ENCODE measurements at places on chromosomes 6 and 20.

DNA sequence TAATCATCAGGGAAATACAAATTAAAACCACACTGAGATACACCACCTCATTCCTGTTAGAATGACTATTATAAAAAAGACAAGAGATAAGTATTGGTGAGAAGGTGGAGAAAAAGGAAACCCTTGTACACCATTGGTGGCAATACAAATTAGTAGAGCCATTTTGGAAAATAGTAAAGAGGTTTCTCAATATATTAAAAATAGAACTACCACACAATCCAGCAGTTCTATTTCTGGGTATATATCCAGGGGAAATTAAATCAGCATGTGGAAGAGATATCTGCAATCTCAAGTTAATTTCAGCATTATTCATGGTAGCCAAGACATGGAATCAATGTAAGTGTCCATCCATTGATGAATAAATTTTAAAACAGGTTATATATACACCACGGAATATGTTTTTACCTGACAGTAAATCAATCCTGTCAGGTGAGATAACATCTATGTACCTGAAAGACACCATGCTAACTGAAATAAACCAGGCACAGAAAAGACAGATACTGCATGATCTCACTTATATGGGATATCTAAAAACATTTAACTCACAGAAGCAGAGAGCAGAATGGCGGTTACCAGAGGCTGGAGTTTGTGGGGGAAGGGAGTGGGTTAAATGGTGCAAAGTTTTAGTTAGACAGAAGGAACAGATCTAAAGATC, 64.1 kb downstream of the SHPRH start:
- H3K4me1 ChIP-seq = no peaks in the 10 kb centered on the region
- no peaks in the 10 kb centered on the region for H3K36me3 ChIP-seq
- no peak for DNase-seq
- no peak overlapping the region for H3K4me3 ChIP-seq
- H3K27me3 ChIP-seq = no peaks in the 10 kb centered on the region
- H3K27ac ChIP-seq = no peak overlapping the region

- DNase-seq = no peak
- H3K36me3 ChIP-seq = no peaks in the 10 kb centered on the region
- H3K4me3 ChIP-seq = no peak overlapping the region
- H3K27me3 ChIP-seq = no peaks in the 10 kb centered on the region
These were observed 33.4 kb upstream of the GCNT2 start for GRCh38 chr6:10487668-10488327.

DNA sequence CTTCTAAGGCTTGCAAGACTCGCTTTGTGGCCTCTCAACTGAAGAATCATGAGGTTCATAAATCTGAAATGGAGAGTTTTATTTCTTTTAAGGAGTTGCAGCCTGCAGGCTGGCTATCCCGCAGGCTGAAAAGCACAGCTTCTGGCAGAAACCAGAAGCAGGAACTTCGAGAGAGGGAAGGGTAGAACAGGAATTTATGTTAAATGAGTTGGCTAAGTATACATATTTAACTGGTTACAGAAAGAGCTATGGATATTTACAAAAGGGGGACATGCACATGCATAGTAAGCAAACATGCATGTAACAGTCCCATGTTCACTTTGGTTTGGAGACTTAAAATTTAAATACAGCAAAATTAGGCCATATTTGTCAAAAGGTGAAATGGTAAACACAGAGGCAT, 787.0 kb downstream of the TFAP2A start:
- peak; percentile 16 for DNase-seq
- no peaks in the 10 kb centered on the region for H3K36me3 ChIP-seq
- no peaks in the 10 kb centered on the region for H3K27me3 ChIP-seq

GRCh38 chr20:21101932-21102575, 4.1 kb downstream of the LINC00237 start:
- peak; percentile 75 for DNase-seq
- peaks cover 54% of the 10 kb centered on the region for H3K27me3 ChIP-seq
- no peak overlapping the region for H3K27ac ChIP-seq
- peak overlapping the region; percentile 22 for H3K4me3 ChIP-seq

DNA sequence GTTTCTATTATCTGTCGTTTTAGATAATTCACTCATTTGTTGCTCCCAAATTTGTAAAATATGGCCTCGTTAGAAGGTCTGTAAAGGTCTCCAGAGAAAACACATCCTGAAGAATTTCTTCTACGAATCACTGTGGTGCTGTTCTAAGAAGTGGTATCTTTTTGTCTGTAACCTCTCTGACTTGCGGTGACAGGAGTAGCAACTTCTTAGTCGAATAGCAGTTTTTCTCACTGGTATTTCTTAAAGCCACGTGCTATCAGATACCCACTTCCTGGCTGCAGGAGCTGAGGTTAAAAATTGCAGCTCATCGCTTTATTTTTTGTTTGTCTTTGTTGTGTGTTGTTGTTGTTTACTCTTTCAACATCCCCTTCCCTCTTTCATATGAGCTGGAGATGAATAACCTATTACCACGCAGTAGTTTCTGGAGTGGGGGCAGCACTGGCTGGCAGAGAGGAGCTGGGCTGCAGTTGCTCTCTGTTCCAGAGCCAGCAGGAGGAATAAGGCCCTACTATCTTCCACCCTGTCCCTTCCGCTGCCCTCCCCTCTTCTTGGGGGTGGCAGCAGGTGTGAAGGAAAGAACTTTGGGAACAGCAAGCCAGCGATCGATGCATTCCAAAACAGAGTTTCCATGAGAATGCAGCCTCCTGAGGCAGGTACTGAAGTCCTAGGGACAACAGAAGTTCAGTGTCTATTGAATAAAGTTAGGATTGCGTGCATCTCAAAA, 64.7 kb downstream of the C6orf118 start:
- no peaks in the 10 kb centered on the region for H3K36me3 ChIP-seq
- H3K4me1 ChIP-seq = no peaks in the 10 kb centered on the region
- no peak overlapping the region for H3K4me3 ChIP-seq
- no peaks in the 10 kb centered on the region for H3K27me3 ChIP-seq
- DNase-seq = peak; percentile 31
- H3K27ac ChIP-seq = no peak overlapping the region

GRCh38 chr6:75368151-75368779, 83.7 kb upstream of the TMEM30A start:
- H3K27ac ChIP-seq = no peak overlapping the region
- no peaks in the 10 kb centered on the region for H3K27me3 ChIP-seq
- H3K4me3 ChIP-seq = no peak overlapping the region
- DNase-seq = peak; percentile 80
- no peaks in the 10 kb centered on the region for H3K36me3 ChIP-seq

DNA sequence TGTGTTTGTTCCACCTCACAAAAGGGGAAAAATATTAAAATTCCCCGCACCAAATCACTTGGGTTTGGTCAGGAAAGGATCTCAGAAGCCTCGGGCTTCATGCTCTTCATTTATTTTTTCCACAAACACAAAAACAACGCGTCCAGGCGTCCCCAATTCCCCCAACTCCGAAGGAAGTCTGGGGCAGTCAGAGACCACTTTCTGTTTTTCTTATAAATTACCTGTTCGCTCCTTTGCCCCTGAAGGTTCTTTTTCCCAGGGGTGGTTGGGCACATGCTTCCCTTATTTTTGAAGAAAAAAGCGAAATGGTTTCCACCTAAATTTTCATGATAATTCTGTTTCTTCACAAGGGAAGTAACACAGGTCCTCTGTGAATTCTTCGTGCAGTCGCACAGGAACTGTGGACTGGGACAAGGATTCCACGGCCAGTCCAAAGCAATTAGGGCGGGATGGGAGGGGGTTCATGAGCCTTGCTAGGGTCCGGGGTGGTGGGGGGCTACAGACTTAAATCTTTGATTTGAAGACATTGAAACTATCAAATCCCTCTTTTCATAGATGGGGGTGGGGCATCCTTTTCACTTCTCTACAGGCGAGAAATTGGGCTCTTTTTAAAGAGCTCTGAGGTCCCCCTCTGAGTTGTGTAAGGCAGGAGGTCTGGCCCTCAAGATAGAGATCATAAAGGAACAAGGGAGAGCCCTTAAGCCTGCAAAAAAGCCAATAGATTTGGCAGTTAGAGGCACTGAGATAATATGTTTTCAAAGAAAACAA, 30.5 kb upstream of the HFE start:
- no peaks in the 10 kb centered on the region for H3K36me3 ChIP-seq
- no peaks in the 10 kb centered on the region for H3K4me1 ChIP-seq
- DNase-seq = peak; percentile 59
- H3K4me3 ChIP-seq = no peak overlapping the region

- H3K4me3 ChIP-seq = no peak overlapping the region
- H3K27ac ChIP-seq = no peak overlapping the region
- no peak for DNase-seq
- H3K36me3 ChIP-seq = no peaks in the 10 kb centered on the region
These were observed 368.1 kb downstream of the CDH4 start for GRCh38 chr20:61620174-61620573.

DNA sequence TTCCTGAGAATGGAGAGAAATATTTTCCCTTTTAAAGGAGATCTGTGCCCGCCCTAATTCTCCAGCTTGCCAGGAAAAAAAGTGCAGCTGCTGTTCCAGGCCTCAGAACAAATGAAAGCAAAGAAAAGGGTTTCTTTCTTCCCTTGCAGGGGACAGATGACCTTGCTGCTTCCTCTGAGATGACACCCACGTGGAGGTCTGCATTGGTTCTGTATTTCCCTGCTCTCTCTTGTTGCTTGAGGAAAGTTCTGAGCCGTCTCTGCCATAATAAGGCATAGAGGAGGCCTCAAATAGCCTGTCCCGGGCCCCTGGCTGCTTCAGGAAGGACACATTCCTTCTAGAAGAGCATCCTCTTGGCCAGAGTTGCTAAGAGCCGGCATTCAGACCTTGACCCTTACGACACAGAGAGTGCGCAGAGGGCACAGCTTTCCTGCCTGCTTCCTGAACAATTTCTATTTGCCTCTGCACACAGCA, 501.8 kb upstream of the SULF2 start:
- no peak for DNase-seq
- no peak overlapping the region for H3K27ac ChIP-seq
- no peak overlapping the region for H3K4me3 ChIP-seq

GRCh38 chr20:34791289-34792020, 34.0 kb downstream of the NCOA6 start:
- H3K36me3 ChIP-seq = no peaks in the 10 kb centered on the region
- H3K4me3 ChIP-seq = no peak overlapping the region
- H3K27ac ChIP-seq = no peak overlapping the region
- H3K27me3 ChIP-seq = no peaks in the 10 kb centered on the region

GRCh38 chr6:38755207-38755606, 40.1 kb downstream of the DNAH8 start:
- H3K27me3 ChIP-seq = no peaks in the 10 kb centered on the region
- H3K4me1 ChIP-seq = no peaks in the 10 kb centered on the region
- no peak overlapping the region for H3K27ac ChIP-seq
- no peaks in the 10 kb centered on the region for H3K36me3 ChIP-seq

GRCh38 chr20:5400164-5400762, 83.5 kb upstream of the PROKR2 start:
- H3K27ac ChIP-seq = no peak overlapping the region
- H3K36me3 ChIP-seq = no peaks in the 10 kb centered on the region
- no peaks in the 10 kb centered on the region for H3K27me3 ChIP-seq
- no peaks in the 10 kb centered on the region for H3K4me1 ChIP-seq

GRCh38 chr6:13715444-13715883, 3.8 kb upstream of the RANBP9 start:
- DNase-seq = no peak
- no peaks in the 10 kb centered on the region for H3K27me3 ChIP-seq
- H3K4me1 ChIP-seq = no peaks in the 10 kb centered on the region
- no peak overlapping the region for H3K27ac ChIP-seq
- no peaks in the 10 kb centered on the region for H3K36me3 ChIP-seq

DNA sequence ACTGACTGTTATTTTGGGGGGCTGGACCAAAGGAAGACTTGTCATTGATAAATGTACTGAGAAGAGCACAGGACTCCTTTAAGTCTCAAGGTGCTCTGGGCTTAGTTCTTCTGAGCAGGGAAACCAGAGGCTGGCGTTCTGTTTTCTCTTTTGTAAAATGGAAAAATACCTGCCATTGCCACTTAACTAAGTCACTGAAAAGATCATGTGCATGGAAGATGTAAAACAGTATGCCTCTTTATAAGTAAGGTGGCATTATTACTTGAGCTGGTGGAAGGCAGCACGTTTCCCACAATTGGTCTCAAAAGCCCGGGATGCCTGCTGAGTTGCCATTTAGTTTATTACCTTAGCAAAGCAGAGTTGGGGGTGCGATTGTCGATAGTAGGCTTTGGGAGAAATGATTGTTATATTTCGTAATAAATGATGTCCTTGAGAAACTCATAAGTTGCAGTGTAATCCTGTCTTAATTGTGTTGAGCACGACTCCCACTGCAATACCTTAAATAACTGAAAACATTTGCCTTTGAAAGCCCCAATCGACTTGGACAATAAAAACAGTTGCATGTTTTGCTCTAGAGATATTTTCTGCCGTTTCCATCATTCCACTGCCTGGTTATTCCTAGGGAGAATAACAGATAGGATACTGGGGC, 3.6 kb downstream of the JARID2 start:
- H3K4me3 ChIP-seq = peak overlapping the region; percentile 59
- no peaks in the 10 kb centered on the region for H3K36me3 ChIP-seq
- H3K27ac ChIP-seq = peak overlapping the region; percentile 73
- no peaks in the 10 kb centered on the region for H3K27me3 ChIP-seq

GRCh38 chr6:69816569-69816968, 19.8 kb upstream of the LMBRD1 start:
- no peaks in the 10 kb centered on the region for H3K27me3 ChIP-seq
- peak; percentile 66 for DNase-seq
- peaks cover 2% of the 10 kb centered on the region for H3K4me1 ChIP-seq
- H3K4me3 ChIP-seq = no peak overlapping the region
- H3K36me3 ChIP-seq = no peaks in the 10 kb centered on the region
- no peak overlapping the region for H3K27ac ChIP-seq

GRCh38 chr20:63854069-63854765, 7.1 kb upstream of the ABHD16B start:
- no peak overlapping the region for H3K4me3 ChIP-seq
- H3K27me3 ChIP-seq = no peaks in the 10 kb centered on the region

DNA sequence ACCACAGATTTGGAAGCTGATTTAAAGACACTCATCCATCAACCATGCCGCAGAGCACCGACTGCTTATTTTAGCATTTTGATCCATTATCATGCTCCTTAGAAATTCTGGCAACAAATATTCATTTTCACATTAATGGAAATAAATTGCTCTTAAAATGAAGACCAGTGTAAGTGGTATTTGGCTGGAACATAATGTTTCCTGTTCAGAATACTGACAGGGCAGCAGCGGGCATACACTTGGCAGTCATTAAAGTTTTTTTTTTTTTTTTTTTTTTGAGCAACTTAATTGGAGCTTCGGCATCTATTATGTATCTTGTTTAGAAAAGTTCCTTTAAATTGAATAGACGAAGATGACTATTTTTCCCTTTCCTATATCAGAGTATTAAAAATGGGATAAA, 47.4 kb downstream of the MAP3K5 start:
- no peaks in the 10 kb centered on the region for H3K27me3 ChIP-seq
- no peaks in the 10 kb centered on the region for H3K4me1 ChIP-seq
- no peak overlapping the region for H3K27ac ChIP-seq

DNA sequence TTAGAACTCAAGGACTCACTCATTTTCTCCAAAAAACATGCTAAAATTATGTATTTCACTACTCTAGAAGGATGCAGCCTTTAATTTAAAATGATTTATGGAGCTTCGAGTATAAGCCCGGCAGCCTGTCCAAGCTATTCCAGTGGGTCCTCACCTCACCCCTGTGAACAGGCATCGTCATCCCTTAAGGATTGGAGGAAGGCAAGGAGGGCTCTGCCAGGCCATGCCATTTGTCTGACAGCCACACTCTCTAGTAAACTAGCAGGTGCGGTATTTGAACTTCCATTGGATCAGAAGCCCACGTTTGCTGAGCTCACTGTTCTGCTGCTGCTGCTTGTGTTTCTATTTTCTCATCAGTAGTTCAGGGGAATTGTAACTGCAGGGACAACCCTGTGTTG, 39.8 kb upstream of the NAA20 start:
- no peak overlapping the region for H3K4me3 ChIP-seq
- H3K36me3 ChIP-seq = no peaks in the 10 kb centered on the region
- H3K4me1 ChIP-seq = peaks cover 2% of the 10 kb centered on the region
- DNase-seq = no peak
- H3K27me3 ChIP-seq = no peaks in the 10 kb centered on the region
- peak overlapping the region; percentile 51 for H3K27ac ChIP-seq

Measured in mesendoderm (in vitro differentiated cells).